ENCODE measurements at places on chromosomes 16 and 17. TPM values are rescaled to one million over a fixed set of nuclear protein-coding genes. Genes with fewer than 3 reads are reported as not detected.

Gene LIG3
- 97.2 TPM for total RNA-seq

DNA sequence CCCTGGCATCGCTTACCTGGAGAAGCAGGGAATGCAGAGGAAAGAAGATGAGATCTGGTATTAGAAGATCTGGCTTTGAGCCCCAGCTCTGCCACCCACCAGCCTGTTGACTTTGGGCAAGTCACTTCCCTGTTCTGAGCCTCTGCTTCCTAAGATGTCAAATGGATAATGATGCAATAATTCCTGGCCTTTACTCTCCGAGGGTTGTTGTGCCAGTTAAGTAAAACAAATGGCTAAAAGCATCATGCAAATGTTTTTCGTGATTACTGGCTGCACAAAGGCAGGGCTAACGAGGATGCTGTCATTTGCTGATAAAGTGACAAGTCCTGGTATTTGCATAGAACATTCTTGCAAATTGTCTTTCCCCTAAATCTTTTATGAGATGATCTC, 1.3 kb upstream of the ZNF821 start:
- H3K4me3 ChIP-seq, result peak overlapping the region; percentile 87
- H3K36me3 ChIP-seq, result peaks cover 9% of the 10 kb centered on the region
- no peaks in the 10 kb centered on the region for H3K27me3 ChIP-seq
- no peak for DNase-seq
- no peaks in the 10 kb centered on the region for H3K4me1 ChIP-seq

Gene SLC9A5
- total RNA-seq, result 9.1 TPM

- H3K36me3 ChIP-seq, result no peaks in the 10 kb centered on the region
- no peak for DNase-seq
- H3K27ac ChIP-seq, result no peak overlapping the region
- H3K27me3 ChIP-seq, result no peaks in the 10 kb centered on the region
- peaks cover 3% of the 10 kb centered on the region for H3K4me1 ChIP-seq
- no peak overlapping the region for H3K4me3 ChIP-seq
Measured at GRCh38 chr17:65156185-65156834, 19.1 kb downstream of the RGS9 start.

- no peaks in the 10 kb centered on the region for H3K4me1 ChIP-seq
- no peak overlapping the region for H3K27ac ChIP-seq
- peaks cover 7% of the 10 kb centered on the region for H3K36me3 ChIP-seq
Measured at GRCh38 chr16:15051387-15051951, 4.4 kb downstream of the NTAN1 start.

DNA sequence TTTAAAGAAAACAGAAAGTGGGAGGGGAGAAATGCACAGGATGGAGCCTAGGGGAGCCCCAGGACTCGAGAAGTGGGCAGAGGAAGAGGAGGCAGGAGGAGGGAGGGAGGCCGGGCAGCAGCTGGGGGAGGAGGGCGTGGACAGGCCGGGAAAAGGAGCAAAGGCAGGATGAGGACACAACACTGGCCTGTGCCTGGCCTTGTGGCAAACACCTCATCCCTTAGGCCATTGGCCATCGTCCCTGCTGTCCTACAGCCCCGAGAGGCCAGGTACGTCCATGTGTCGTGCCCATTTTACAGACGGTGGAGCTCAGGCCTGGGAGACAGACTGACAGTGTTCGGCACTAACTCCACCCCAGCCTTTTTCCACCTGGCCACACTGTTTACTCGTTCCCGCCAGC, 15.9 kb downstream of the JPH3 start:
- H3K4me1 ChIP-seq, result no peaks in the 10 kb centered on the region
- 0 out of 2 replicates have a peak, but pooled peaks cover 2% of the 10 kb centered on the region for H3K36me3 ChIP-seq
- no peak overlapping the region for H3K27ac ChIP-seq
- H3K4me3 ChIP-seq, result no peak overlapping the region
- no peaks in the 10 kb centered on the region for H3K27me3 ChIP-seq

GRCh38 chr16:80210787-80211186, 330.0 kb upstream of the DYNLRB2 start:
- no peaks in the 10 kb centered on the region for H3K4me1 ChIP-seq
- no peak overlapping the region for H3K27ac ChIP-seq

GRCh38 chr16:75495076-75495674, at the start of gene CHST6:
CHST6 (minus strand) TSS chr16:75495441; CDS start chr16:75479828, 15,613 bp downstream.
- peak; percentile 88 for DNase-seq
- H3K4me1 ChIP-seq, result no peaks in the 10 kb centered on the region
- H3K27ac ChIP-seq, result no peak within 1 kb of the TSS
- no peaks in the 10 kb centered on the region for H3K27me3 ChIP-seq

GRCh38 chr16:29198731-29199521, 207.6 kb downstream of the NPIPB11 start:
- no peaks in the 10 kb centered on the region for H3K36me3 ChIP-seq
- no peaks in the 10 kb centered on the region for H3K4me1 ChIP-seq
- no peaks in the 10 kb centered on the region for H3K27me3 ChIP-seq
- no peak overlapping the region for H3K27ac ChIP-seq
- H3K4me3 ChIP-seq, result no peak overlapping the region

Gene RPS6KB1
- total RNA-seq, result 36.1 TPM

Gene SHBG
- 1.5 TPM for total RNA-seq

DNA sequence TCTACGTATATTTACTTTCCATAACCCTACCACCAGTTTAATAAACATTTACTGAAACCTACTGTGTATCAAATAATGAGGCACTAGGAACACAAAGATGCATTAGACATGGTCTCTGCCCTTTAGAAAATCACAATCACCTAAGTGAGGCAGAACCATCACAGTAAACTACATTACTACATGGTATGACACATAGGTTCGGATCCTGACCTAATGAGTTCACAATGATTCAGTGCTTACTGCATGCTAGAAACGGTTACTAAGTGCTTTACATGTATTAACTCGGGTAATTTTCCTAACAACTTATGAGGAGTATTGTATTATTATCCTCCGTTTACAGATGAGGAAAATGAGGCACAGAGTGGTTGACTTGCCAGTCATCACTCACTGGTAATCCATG, 5.2 kb upstream of the SYNRG start:
- no peak overlapping the region for H3K4me3 ChIP-seq
- no peaks in the 10 kb centered on the region for H3K4me1 ChIP-seq
- no peak for DNase-seq

Gene DPEP1
- 1.1 TPM for total RNA-seq

GRCh38 chr17:12536472-12536871, 129.2 kb upstream of the MYOCD start:
- no peak overlapping the region for H3K27ac ChIP-seq
- DNase-seq, result no peak
- no peaks in the 10 kb centered on the region for H3K27me3 ChIP-seq
- H3K4me1 ChIP-seq, result no peaks in the 10 kb centered on the region

DNA sequence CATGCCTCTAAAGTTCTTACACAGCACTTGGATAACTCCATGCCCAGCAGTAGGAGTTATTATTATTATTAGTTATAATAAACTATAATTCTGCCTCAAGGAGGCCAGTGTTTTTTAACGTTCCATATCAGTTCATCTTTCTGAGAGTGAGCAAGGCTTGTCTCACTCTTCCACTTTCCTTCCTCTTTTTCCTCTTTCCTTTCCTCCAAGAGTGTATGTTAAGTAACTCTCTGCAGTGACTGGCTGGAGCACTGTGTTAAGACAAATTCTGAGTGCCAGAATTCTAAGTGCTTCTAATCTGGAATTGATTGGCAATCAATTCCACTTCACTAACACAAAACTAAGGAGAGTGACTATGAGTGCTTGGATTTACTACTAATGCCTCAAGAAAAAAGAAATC, 16.4 kb downstream of the CLEC19A start:
- no peak overlapping the region for H3K4me3 ChIP-seq
- no peak overlapping the region for H3K27ac ChIP-seq
- DNase-seq, result no peak
- H3K27me3 ChIP-seq, result no peaks in the 10 kb centered on the region
- H3K4me1 ChIP-seq, result no peaks in the 10 kb centered on the region

- H3K27ac ChIP-seq, result no peak overlapping the region
- H3K27me3 ChIP-seq, result no peaks in the 10 kb centered on the region
Measured at GRCh38 chr17:45294506-45294905, 22.3 kb downstream of the MAP3K14 start.

Gene TNFSF12
- 7.1 TPM for total RNA-seq

- peaks cover 21% of the 10 kb centered on the region for H3K36me3 ChIP-seq
- no peak for DNase-seq
- H3K27ac ChIP-seq, result no peak overlapping the region
- no peak overlapping the region for H3K4me3 ChIP-seq
- H3K4me1 ChIP-seq, result no peaks in the 10 kb centered on the region
Measured at GRCh38 chr17:512311-512710, 159.7 kb upstream of the RPH3AL start.

Gene TP53TG3C
- not detected for total RNA-seq

- no peak for DNase-seq
- peak overlapping the region; percentile 97 for H3K4me3 ChIP-seq
- no peak overlapping the region for H3K27ac ChIP-seq
- H3K36me3 ChIP-seq, result peaks cover 5% of the 10 kb centered on the region
Measured at GRCh38 chr17:8222380-8222629, 11.9 kb upstream of the AURKB start.

- H3K4me1 ChIP-seq, result no peaks in the 10 kb centered on the region
- H3K36me3 ChIP-seq, result no peaks in the 10 kb centered on the region
- no peak overlapping the region for H3K27ac ChIP-seq
Measured at GRCh38 chr16:9847146-9847545, 335.1 kb downstream of the GRIN2A start.

DNA sequence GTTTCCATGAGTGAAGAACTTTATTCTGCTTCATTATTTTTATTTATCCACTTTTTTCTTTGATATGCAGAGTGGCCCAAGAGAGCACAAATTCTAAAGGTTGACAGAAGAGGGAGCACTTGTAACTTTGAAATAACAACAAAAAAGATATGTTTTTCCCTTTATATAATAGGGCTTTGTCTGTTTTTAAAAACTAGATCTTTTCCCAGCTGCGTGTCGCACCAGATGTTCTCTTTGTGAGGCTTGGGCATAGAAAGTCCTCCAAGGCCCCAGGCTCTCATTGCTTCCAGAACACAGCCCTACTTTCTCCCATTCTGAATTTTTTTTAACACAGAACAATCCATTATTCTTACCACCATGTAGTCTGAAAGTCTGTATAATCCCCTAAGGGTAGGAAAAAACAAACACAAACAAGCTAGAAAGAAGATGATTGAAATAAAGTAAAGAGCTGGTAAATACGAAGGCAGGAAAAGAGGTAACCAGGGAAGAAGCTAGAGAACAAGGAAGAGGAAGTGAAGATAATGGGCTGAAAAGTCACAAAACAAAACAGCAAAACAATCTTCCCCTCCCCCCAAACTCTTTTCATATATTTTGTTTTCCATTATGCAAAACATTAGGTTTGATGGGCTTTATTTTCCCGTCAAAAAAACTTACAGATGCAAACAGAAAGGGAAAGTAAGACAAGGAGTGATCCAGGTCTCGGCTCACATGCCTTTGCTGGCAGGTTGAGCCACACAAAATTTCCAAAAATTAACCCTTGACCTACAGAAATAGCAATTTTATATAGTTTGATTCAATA, 160.4 kb downstream of the ABCA8 start:
- no peak overlapping the region for H3K4me3 ChIP-seq
- H3K27ac ChIP-seq, result no peak overlapping the region

- H3K4me1 ChIP-seq, result no peaks in the 10 kb centered on the region
- peaks cover 6% of the 10 kb centered on the region for H3K36me3 ChIP-seq
- H3K27me3 ChIP-seq, result no peaks in the 10 kb centered on the region
- no peak overlapping the region for H3K4me3 ChIP-seq
- no peak for DNase-seq
Measured at GRCh38 chr17:73984941-73985340, 218.5 kb upstream of the RPL38 start.

Gene PRKCA
- 9.9 TPM for total RNA-seq

- no peaks in the 10 kb centered on the region for H3K36me3 ChIP-seq
- no peak overlapping the region for H3K4me3 ChIP-seq
- H3K4me1 ChIP-seq, result no peaks in the 10 kb centered on the region
- H3K27me3 ChIP-seq, result no peaks in the 10 kb centered on the region
- no peak for DNase-seq
Measured at GRCh38 chr17:81136366-81136765, 28.9 kb upstream of the PVALEF start.

Gene TEX14
- total RNA-seq, result 0.55 TPM

Gene PPP1R27
- total RNA-seq, result 0.15 TPM

- DNase-seq, result no peak
- no peaks in the 10 kb centered on the region for H3K27me3 ChIP-seq
- no peaks in the 10 kb centered on the region for H3K36me3 ChIP-seq
- no peaks in the 10 kb centered on the region for H3K4me1 ChIP-seq
Measured at GRCh38 chr17:62672957-62673356, 45.5 kb downstream of the MRC2 start.

All from H9 (cell line).